ENCODE measurements at places on chromosomes 1 and 21.

- no peak for DNase-seq
Measured at GRCh38 chr1:145871994-145872924, 13.4 kb upstream of the PIAS3 start.

DNA sequence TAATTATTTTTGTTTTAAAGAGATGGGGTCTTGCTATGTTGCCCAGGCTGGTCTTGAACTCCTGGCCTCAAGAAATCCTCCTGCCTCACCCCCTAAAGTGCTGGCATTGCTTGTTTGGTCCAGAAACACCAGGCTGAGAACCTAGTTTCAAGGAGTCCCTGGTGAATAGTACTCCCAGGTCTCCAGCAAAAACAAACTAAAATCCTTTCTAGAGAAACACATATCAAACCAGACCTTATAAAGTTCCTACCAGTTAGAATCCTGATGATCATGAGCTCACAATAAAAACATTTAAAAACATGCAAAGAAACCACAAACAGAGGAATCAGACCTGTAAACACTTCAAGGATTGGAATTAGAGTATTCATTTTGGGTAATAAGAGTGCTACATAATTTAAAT lies 34.4 kb upstream of the PADI1 start:
- DNase-seq, result no peak

DNA sequence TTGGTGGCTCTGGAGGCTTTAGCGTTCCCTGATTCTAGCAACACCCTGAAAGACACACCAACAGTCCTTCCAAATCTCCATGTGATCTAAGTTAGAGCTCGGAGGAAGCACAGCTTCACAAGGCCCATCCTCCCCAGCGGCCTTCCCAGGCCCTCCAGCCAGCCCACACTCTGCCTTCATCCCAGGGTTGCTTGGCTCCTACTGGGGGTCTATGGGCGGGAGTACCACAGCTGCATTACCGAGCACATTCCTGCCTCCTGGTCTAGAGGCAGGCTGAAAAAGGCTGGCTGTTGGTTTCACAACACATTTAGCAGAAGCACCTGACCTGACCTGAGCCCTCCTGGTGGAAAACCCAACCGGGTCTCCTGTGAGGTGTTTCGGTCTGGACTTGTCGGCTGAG lies 54.7 kb upstream of the TRIM67 start:
- DNase-seq, result no peak

- no peak for DNase-seq
Measured at GRCh38 chr1:216015116-216015515, 408.1 kb downstream of the USH2A start.

DNA sequence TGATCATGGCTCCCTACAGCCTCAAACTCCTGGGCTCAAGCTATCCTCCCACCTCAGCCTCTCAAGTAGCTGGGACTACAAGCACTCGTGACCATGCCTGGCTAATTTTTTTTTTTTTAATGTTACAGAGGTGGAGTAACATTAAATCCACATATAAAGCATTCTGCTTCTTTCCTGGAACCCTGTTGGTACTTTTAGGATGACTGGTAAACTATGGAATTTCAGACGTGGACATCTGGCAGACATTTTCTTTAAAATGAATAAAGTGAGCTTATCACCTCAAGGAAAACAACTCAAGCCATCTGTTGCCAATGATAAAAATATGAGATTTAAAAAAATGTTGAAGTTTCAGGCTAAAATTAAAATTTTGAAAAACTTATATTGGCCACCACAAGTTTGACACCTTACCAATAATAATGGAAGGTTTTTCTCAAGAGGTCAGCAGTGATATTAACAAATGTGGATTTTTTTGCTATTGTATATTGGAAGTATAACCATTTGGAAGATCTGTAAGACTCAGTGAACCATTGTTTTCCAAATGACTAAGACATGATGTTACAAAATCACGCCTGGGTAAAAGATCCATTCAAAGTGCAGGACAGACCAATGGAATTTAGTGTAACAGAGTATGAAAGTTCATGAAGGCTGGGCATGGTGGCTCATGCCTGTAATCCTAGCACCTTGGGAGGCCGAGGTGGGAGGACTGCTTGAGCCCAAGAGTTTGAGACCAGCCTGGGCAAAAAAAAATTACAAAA lies 52.7 kb upstream of the EIF4G3 start:
- DNase-seq, result no peak

DNA sequence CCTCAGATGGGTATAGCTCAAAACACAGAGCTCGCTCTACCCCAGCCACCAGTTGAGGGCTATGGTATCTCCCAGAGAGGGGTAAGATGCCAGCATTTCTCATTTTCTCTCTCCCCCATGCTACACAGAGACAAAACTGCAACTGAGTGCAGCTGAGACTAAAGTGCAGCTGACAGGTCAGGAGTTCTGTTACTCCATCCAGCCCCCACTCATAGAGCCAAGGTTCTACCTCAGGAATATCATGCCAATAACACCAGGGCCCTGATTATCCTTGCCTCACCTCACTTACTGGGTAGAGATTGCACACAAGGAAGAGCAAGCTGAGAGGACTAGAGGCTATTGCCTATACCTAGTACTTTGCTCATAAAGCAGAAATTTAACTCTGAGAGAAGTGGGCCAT lies 34.6 kb downstream of the DPYD start:
- no peak for DNase-seq

- DNase-seq, result no peak
Measured at GRCh38 chr1:159804924-159805323, 2.8 kb downstream of the FCRL6 start.

GRCh38 chr1:26279456-26280332 lies at the start of gene SH3BGRL3:
Gene SH3BGRL3, plus strand, starts transcription at chr1:26280086. Its CDS starts 70 bp downstream, at chr1:26280156.
- peak; percentile 61 for DNase-seq

GRCh38 chr1:116314305-116314919 lies 58.6 kb upstream of the ATP1A1 start:
- DNase-seq, result no peak

- no peak for DNase-seq
Measured at GRCh38 chr1:79204779-79205479, 198.4 kb upstream of the ADGRL4 start.

DNA sequence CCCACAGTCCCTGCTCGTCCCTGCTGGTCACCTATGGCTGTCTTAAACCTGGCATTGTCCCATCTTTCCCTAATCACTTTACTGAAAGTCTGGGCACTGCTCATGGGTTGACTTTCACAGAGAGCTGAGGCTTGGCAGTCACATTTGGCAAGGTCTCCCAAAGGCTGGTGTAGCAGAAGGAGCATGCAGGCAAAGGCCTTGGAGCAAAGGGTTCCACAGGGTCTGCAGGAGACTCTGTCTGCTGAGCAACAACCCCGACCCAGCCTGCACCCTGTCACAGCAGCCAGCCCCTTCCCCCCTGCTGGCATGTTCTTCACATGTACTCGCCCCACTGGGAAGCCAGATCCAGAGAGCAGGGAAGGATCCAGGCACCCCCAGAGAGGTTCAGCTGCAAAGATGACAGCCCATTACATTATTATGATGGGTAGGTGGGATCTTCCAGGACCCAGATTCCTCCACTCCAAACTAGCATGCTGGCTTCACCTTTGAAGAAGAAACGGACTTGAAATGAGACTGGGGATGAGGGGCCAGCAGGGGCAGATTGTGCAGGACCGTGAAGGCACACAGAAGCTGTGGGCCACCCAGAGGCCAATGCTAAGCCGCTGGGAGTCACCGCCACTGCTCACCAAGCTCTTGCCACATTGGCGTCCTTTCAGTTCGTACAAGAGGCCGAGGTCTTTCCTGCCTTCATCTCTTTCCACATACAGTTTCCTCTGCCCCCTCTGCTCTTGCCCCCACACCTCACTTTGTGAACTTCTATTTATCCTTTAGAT lies 14.2 kb upstream of the TMEM125 start:
- DNase-seq, result no peak

- no peak for DNase-seq
Measured at GRCh38 chr1:115210302-115210711, 121.0 kb upstream of the TSPAN2 start.

DNA sequence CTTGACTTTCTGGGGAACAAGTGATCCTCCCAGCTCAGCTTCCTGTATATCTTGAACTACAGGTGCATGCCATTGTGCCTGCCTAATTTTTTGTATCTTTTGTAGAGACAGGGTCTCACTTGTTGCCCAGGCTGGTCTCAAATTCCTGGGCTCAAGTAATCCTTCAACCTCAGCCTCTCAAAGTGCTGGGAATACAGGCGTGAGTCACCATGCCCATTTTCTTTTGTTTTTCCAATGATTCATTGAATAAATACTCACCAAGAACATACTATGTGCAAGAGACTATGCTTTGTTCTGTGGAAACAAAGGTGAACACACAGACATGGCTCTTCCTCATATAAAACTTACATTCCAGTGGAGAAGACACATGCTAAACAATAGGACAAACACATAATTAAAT lies 407.8 kb upstream of the DAB1 start:
- no peak for DNase-seq

GRCh38 chr1:35222322-35223083 lies 29.6 kb upstream of the SFPQ start:
- no peak for DNase-seq

DNA sequence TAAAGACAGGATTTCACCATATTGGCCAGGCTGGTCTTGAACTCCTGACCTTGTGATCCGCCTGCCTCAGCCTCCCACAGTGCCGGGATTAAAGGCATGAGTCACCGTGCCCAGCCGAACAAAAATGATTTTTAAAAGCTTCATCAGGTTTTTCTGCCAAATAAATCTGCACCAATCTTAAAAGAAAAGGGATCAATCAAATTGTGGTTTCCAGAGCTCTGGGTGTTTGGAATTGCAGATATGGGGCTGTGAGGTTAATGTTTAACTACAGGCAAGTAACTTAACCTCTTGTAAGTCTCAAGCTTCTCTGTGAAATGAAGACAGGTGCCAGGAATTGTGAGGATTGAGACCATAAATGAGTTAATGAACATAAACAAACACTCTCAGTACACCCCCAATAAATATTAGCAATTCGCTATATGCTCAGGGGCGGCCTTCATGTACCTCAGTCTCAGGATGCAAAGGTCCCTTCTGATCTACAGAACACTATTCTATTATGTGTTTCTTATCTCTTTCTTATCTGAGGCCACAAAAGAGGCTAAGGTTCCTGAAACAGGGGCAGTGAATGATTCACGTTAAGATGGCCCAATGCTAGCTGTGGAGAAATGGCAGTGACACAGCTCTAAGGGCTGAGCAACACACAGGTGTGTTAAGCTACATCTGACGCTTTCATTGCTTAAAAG lies 7.1 kb upstream of the GNPAT start:
- no peak for DNase-seq

DNA sequence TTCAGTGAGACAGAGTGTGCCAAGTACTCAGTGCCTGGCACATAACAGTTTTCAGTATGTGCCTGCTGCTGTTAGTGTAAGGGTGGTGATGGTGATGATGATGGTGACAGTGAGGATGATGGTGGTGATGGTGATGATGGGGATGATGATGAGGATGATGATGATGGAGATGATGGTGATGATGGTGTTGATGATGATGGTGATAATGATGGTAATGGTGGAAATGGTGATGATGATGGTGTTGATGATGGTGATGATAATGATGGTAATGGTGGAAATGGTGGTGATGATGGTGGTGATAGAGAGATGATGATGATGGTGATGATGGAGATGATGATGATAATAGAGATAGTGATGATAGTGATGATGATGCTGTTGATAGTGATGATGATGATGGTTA lies 62.0 kb downstream of the AJAP1 start:
- DNase-seq, result no peak

DNA sequence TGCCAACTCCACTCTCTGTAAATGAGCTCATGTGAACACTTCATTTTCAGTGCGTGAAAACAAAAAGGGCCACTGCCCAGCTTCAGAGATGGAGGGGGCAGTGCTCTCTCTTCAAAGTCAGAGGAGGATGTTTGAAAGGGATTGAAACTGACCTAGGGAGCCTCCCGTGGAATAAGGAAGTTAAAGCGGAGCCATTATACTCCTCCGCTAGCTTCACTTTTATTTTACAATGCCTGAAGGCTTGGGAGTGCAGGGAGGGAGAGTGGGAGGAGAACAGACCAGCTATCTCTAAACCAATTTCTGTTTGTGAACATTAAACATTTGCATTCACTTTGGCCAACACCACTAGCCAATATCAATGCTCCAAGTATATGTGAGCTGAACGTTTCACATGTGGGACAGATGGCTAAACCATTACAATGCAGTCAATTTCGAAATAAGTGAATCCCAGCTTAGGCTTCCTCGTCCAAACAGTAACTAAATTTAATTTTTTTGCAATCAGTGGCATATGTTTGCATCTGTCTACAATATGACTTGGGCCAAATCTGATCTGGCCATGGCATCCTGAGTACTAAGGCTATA lies 126.9 kb downstream of the ESRRG start:
- no peak for DNase-seq

DNA sequence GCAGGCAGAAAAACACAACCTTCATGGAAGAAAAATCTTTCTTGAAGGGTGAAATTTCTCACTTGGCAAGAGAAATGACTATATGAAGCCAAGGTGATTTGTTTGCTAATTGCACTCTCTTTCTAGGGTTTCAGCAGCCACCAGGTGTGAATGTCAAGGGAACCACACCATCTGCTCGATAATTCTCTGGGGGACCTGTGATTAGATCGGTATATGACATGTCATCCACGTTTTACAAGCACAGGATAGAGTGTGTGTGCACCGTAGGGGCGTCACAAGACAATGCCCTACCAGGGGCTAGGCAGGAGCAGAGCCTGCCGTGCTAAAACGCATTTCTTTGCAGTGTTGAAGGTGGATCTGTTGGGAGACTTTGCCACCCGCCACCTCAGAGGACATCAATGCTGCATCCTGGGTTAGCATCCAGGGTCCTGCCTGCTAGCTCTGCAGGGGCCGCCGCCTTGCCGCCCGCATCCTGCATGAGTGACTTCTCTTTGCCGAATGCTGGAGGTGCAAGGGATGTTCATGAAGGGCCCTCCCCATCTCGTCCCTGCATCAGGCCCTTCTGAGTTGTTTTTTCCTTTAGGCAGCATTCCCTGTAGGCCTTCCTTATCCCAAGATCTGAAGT lies 37.8 kb upstream of the CCSAP start:
- no peak for DNase-seq

- no peak for DNase-seq
Measured at GRCh38 chr21:40272037-40272436, 404.8 kb downstream of the PCP4 start.

DNA sequence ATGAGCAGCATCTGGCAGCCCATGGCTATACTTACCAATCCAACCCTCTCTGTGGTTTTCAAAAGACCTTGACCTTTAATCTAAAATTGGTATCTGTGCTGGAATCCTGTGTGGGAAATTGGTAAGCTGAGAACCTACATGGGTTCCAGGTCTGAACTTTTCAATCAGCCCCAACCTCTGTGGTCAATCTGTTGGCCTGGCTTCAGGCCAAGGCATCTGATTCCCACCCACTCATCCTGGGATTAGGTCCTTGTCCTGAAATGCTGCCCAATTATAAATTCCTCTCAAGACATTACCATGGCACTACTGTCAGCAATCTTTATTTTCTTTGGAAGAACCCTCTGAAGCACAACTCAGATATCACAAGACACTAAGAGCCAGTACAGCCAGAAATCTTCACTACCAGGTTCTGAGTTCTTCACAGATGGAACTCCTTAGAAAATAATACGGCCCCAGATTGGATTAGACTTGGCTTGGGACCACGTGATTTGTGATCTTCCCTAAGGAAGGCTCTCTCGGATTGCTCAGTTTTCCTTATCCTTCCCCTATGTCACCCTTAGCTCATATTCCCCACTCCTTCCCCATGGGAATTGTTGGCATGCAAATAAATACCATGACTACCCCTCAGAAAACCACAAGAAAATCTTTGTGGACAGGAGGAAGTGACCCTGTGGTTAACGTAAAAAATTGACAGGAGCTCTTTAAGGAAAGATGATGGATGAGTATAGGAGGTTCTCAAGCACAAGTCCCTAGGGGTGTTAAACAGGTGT lies 207.9 kb upstream of the ST6GALNAC5 start:
- no peak for DNase-seq
